Activated CD8-positive, alpha-beta memory T cell treated with anti-CD3 and anti-CD28 coated beads for 48 hours (primary cell): ENCODE measurements at places on chromosomes 13 and 19.

- no peak for DNase-seq
Measured at GRCh38 chr13:45196096-45196495, 4.7 kb downstream of the KCTD4 start.

DNA sequence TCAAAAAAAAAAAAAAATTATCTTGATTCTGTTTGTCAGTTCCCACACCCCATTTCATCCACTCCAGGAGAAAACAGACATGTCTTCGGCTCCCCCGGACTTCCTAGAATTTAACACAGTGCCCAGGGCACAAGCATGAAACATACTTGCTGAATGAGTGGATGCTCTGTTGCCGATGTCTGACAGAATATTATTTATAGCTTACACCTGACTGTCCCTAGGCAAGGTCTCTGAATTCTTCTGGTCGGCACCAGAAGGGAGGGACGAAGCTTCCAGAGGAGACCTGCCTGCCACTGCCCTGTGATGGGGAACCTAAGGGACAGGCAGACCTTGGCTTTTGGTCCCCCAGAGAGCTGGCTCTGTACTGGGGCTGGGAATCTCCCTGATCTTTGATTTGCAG lies 43.9 kb upstream of the PEG3 start:
- no peak for DNase-seq

GRCh38 chr13:48155848-48156247 lies 60.9 kb upstream of the MED4 start:
- no peak for DNase-seq

GRCh38 chr13:39266426-39266825 lies 228.2 kb downstream of the NHLRC3 start:
- no peak for DNase-seq

DNA sequence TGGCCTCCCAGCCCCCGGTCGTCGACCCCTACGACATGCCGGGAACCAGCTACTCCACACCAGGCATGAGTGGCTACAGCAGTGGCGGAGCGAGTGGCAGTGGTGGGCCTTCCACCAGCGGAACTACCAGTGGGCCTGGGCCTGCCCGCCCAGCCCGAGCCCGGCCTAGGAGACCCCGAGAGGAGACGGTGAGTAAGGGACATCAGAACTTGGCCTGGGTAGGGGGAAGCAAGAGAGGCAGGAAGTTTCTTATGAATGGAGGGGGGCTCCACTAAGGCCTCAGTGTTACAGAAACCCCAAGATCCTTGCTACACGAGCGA lies 2.9 kb downstream of the FOSB start:
- DNase-seq = no peak

DNA sequence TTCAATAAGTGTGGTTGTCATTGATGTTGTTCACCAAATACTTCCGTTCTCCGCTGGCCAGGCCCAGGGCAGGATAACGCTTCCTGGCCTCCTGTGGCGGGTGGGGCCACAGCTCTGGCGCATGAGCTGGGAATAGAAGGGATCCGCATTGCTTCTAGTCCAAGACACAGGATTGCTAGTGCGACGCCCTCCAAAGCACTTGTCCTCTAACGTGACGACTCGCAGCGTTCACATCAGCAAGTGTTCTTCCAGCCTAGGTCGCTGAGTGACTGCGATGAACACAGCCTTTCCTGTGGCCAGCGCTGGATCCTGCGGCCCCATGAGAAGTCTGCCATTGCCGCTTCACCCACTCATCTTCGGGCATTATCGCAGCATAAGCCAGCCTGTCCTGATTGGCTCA lies 39.4 kb downstream of the VSTM2B start:
- DNase-seq = no peak

DNA sequence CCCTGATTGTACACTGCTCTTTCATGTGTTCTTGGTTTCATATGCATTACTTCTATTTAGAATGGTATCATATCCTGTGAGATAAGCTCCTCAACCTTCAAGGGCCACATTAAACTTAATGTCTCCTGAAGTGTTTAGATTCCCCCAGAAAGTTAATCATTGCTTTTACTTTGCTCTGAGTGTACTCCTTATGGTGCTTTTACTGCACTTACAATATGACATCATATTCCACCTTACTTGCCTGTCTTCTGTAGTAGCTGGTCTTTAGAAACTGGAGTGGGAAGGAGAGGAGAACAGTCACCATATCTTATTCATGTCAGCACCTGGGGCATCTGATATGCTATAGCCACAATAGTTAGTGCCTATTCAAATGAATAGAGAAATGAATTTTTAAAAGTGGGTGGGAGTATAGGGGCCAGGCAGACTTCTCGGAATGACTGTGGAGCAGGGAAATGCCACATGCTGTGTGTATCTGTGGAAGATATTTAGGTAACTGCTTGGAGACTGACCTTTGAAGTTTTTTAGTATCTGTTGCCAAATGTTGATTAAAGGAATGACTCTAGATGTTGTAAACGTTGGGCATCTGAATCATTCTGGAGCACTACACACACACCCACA lies 40.2 kb downstream of the SLAIN1 start:
- no peak for DNase-seq

DNA sequence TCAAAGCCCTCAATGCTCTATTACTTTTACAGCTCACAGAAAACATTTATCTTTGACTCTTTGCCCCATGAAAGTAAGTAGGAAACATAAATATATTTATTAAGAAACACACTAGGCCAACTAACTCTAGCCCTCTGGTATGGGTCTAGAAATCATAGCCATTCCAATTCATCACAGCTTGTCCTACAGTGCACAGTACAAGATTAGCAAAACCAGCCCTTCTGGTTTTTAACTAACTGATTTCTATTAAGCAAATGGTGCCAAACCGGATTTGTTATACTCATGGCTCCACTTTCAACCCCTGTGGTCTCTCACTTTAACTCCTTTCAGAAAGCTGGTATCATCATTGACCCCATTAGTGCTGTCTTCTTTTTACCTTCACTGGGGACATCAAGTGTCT lies 5.6 kb upstream of the LRRC63 start:
- DNase-seq = no peak

GRCh38 chr19:18533058-18533457 lies 10.3 kb downstream of the FKBP8 start:
- no peak for DNase-seq

GRCh38 chr19:45468159-45468651 lies 409 bp downstream of the FOSB start:
- DNase-seq = no peak

- no peak for DNase-seq
Measured at GRCh38 chr13:62556978-62557377, 1141.3 kb upstream of the PCDH20 start.

- peak; percentile 64 for DNase-seq
Measured at GRCh38 chr19:51986309-51987291, at the start of gene ZNF350. TSS of gene ZNF350 (minus strand) at chr19:51986840. CDS start at chr19:51974360, 12,480 bp downstream.

DNA sequence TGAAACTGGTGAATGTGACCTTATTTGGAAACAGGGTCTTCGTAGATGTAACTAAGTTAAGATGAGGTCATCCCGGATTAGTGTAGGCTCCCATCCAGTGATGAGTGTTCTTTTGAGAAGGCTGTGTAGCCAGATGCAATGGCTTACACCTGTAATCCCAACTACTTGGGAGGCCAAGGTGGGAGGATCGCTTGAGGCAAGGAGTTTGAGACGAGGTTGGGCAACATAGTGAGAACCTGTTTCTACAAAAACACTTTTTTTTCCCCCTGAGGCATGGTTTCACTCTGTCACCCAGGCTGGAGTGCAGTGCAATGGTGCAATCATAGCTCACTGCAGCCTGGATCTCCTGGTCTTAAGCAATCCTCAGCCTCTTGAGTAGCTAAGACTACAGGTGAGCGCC lies 36.4 kb downstream of the FBN3 start:
- DNase-seq = no peak

GRCh38 chr13:73419186-73419585 lies 360.4 kb downstream of the KLF5 start:
- DNase-seq = no peak

- no peak for DNase-seq
Measured at GRCh38 chr13:110250258-110250891, 56.6 kb downstream of the COL4A1 start.

- no peak for DNase-seq
Measured at GRCh38 chr19:17211547-17212446, 3.4 kb upstream of the USE1 start.

- no peak for DNase-seq
Measured at GRCh38 chr13:101925731-101926130, 473.3 kb downstream of the ITGBL1 start.

DNA sequence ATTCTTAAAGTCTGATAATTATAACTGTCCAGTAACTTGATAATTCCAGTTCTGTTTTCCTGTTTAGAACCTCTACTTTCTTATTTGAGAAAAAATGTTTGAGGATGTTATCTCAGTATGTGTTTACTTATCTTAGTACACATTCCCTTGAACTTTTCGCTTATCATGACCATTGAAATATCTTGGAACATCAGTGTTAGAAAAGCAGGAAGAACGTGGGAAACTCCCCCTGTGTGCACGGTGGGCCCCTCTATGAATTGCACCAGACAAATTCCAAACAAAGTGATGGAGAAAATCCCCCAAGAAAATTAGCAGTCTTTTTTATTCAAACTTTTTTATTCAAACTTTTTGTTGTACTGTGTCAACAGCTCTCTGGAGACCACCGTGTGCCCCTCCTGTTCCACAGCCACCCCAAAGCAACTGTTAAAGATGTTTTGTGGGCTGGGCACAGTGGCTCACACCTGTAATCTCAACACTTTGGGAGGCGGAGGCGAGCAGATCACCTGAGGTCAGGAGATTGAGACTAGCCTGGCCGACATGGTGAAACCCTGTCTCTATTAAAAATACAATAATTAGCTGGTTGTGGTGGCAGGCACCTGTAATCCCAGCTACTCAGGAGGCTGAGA lies 78.3 kb upstream of the PEG3 start:
- no peak for DNase-seq

GRCh38 chr19:34851277-34851804 lies 75.4 kb upstream of the ZNF30 start:
- no peak for DNase-seq

- no peak for DNase-seq
Measured at GRCh38 chr19:1290703-1291651, 5.3 kb downstream of the EFNA2 start.

DNA sequence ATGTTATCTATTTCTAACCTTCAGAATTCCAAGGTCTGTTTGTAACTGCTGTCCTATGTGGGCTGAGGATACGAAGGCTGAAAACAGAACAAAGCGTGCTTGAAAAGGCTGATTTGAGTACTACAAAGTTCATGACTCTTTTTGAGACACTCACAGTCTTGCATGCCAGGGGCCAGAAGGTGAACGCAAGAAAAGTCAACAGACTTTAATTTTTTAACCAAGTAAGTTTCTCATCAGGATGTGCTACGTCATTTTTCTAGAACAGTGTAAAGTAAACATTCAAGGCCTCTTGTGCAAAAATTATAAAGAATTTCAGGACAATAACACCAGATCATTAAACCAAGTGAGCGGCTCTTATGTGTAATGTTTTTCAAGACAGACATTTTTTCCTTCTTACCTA lies 163.5 kb downstream of the COG6 start:
- DNase-seq = no peak

DNA sequence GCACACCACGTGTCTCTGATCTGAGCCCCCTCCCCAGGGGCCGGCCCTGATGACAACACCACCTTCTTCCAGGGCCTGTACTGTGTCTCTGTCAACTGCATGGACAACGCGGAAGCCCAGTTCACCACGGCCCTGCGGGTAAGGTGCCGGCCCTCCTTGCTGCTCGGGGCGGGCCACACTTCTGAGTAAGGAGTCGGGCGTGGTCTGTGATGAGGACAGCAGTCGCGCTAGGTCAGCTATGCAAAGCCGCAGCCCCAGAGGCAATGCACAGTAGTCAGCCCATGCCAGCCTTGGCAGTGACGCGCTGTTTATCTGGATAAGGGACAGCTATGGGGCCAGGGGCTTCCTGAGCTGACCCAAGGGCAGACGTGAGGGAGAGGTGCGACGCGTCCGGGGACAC lies 24.6 kb downstream of the MAU2 start:
- no peak for DNase-seq

DNA sequence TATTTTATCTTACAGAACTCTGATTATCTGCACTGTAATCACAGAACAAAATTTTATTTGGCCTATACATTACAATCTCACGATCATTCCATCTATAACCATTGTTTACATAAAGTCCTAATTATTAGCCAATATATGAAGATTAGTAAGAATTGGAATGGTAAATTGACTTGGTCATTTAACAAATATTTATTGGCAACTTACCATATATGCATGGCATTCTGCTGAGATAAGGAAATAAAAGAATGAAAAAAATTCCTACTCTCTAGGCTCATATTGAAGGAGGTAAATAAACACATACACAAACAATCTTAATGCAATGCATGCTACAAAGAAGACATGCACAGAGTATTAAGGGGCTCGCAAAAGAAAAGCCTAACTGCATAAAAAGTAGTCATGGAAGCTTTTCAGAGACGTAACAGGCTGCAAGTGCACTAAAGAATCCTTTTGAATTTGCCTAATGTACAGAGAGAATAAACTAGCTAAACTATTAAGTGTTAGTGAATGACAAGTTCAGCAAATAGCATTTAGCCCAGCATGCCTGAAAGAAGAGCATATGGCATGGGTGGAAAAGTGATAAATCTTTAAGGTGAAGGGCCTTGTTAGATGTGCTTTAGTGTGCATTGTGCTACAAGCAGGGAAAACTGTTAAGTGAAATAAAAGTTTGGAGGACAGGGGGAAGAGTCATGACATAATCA lies 1131.1 kb downstream of the PCDH9 start:
- DNase-seq = no peak

DNA sequence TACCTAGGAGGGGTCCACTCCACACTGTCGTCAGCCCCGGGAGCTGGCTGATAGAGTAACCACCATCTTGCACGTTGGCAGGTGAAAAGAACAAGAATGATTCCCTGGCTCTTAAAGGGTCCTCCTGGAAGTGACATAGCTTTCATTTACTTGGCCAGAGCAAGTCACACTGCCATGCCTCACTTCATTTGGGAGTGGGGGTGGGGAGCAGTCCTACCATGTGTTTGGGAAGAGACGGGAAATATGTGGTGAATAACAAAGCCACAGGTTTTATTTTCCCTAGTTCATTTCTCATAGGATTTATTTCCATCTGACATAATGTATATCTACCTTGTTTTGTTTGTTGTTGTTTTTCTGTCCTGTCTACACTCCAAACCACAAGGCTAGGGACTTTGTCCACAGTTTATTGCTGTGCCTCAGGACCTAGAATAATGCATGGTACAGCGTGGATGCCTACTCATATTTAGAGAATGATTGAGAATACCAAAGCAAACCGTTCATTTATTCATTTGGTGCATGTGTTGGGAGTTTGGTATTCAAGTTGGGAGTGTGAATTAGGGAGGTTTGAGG lies 26.8 kb downstream of the UBAC2 start:
- DNase-seq = no peak

DNA sequence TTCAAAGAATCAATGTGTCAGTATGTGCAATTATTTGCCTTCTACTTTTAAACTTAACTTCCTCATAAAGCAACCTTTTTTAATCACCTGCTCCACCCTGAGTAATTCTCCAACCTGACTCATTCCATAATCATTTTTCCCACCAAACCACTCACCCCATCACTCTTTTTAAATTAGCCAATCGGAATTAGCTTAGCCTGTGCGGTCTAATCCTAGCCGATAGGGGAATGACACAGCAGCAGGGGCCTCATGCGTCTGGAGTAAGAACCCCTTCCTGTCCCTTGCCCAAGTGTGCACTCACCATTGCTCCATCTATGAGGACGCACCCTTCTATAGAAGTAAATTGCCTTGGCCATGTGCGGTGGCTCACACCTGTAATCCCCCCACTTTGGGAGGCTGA lies 27.4 kb upstream of the ZNF83 start:
- DNase-seq = no peak

- no peak for DNase-seq
Measured at GRCh38 chr13:49292742-49293486, 45.2 kb downstream of the CDADC1 start.

- no peak for DNase-seq
Measured at GRCh38 chr19:38974624-38975213, 823 bp downstream of the FBXO17 start.

- peak; percentile 92 for DNase-seq
Measured at GRCh38 chr19:14005349-14006084, 603 bp downstream of the RFX1 start.
